Hepatocyte (in vitro differentiated cells): ENCODE measurements at places on chromosomes 2 and 18. TPM values are rescaled to one million over a fixed set of nuclear protein-coding genes. Genes with fewer than 3 reads are reported as not detected.

DNA sequence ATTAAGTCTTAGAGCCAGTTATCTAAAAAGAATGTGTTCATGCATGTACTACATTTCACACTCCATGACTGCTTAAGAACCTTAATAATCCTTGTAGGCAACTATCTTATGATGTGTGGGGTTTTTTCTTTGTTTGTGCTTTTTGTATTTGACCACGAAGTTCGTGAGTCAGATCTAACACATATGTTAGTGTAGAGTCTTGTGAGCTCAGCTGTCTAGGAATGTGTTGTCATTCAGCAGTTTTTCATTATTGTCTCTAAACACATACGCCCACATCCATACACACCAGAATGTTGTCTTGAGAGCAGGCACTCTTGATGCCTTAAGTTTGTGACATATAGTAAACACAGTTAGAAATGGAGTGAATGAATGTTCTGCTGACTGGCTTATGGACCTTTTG is 38.4 kb downstream of the CAB39 start:
- no peaks in the 10 kb centered on the region for H3K27me3 ChIP-seq
- H3K4me1 ChIP-seq, result peaks cover 5% of the 10 kb centered on the region
- no peak overlapping the region for H3K4me3 ChIP-seq
- no peak for DNase-seq

DNA sequence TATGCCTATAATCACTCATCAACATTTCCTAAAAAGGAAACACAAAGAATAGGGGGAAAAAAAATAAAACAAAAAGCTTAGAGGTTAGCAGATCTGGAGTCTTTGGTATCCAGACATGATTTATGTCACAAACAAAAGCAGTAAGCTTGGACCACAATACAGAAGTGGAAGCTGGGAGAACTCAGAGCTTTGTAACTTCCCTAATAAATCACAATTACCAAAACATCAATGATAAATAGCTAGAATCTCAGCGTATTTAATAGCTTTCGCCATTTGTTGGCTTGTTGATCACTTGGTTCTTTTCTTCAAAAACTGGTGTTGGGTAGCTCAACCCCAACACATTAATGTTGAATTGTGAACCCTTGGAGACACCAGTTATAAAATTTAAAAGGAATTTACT is 392.5 kb downstream of the IRS1 start:
- H3K27me3 ChIP-seq, result no peaks in the 10 kb centered on the region
- no peak overlapping the region for H3K4me3 ChIP-seq
- H3K36me3 ChIP-seq, result no peaks in the 10 kb centered on the region
- DNase-seq, result no peak
- H3K27ac ChIP-seq, result no peak overlapping the region
- H3K4me1 ChIP-seq, result peaks cover 5% of the 10 kb centered on the region

GRCh38 chr18:45522371-45522770 is 92.9 kb upstream of the SLC14A2 start:
- no peaks in the 10 kb centered on the region for H3K36me3 ChIP-seq
- H3K4me1 ChIP-seq, result peaks cover 9% of the 10 kb centered on the region
- no peak overlapping the region for H3K4me3 ChIP-seq
- DNase-seq, result no peak
- no peak overlapping the region for H3K27ac ChIP-seq
- no peaks in the 10 kb centered on the region for H3K27me3 ChIP-seq

- H3K27me3 ChIP-seq, result no peaks in the 10 kb centered on the region
- DNase-seq, result no peak
- no peak overlapping the region for H3K27ac ChIP-seq
- H3K4me1 ChIP-seq, result no peaks in the 10 kb centered on the region
- no peaks in the 10 kb centered on the region for H3K36me3 ChIP-seq
These were observed 278.3 kb downstream of the PTGR3 start for GRCh38 chr18:74930616-74931015.

DNA sequence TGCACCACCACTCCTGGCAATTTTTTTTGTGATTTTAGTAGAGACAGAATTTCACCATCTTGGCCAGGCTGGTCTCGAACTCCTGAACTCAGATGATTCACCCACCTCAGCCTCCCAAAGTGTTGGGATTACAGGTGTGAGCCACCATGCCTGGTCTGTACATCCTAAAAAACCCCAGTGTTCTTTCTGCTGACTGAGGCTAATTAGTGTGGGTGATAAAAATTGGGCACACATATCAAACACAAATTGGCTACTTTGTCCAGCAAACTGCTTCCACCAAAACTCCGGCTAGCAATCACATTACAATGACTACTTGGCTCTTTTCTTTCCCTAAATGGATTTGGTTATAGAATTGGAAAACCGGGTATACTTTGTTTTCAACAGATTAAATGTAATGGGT is 153.9 kb downstream of the SLC8A1 start:
- H3K4me3 ChIP-seq, result no peak overlapping the region
- H3K27ac ChIP-seq, result no peak overlapping the region
- no peak for DNase-seq
- H3K4me1 ChIP-seq, result no peaks in the 10 kb centered on the region
- no peaks in the 10 kb centered on the region for H3K36me3 ChIP-seq

Gene TEX44
- total RNA-seq, result not detected in 2 replicates

Gene GPR39
- 14.5 and 23.3 TPM in 2 replicates for total RNA-seq

Gene ZCCHC2
- 9.3 and 14.9 TPM in 2 replicates for total RNA-seq
